Activated CD8-positive, alpha-beta memory T cell treated with anti-CD3 and anti-CD28 coated beads, Interleukin-2, amount 10 ng/mL, durations not matched to agents 7 days and 5 days (primary cell): ENCODE measurements at places on chromosomes 3 and 15.

- H3K36me3 ChIP-seq: no peaks in the 10 kb centered on the region
- no peak overlapping the region for H3K4me3 ChIP-seq
- DNase-seq: no peak
Observed at GRCh38 chr3:63470745-63471144, 181.7 kb upstream of the SNTN start.

- H3K4me3 ChIP-seq: no peak overlapping the region
- H3K27me3 ChIP-seq: no peaks in the 10 kb centered on the region
- H3K27ac ChIP-seq: no peak overlapping the region
- no peaks in the 10 kb centered on the region for H3K4me1 ChIP-seq
- DNase-seq: no peak
- no peaks in the 10 kb centered on the region for H3K36me3 ChIP-seq
Observed at GRCh38 chr3:77655396-77655795, 615.5 kb downstream of the ROBO2 start.

GRCh38 chr15:74653426-74654102 lies 37.9 kb downstream of the CLK3 start:
- peaks cover 42% of the 10 kb centered on the region for H3K4me1 ChIP-seq
- H3K4me3 ChIP-seq: no peak overlapping the region
- H3K27me3 ChIP-seq: no peaks in the 10 kb centered on the region
- no peak for DNase-seq
- H3K36me3 ChIP-seq: peaks cover 10% of the 10 kb centered on the region

DNA sequence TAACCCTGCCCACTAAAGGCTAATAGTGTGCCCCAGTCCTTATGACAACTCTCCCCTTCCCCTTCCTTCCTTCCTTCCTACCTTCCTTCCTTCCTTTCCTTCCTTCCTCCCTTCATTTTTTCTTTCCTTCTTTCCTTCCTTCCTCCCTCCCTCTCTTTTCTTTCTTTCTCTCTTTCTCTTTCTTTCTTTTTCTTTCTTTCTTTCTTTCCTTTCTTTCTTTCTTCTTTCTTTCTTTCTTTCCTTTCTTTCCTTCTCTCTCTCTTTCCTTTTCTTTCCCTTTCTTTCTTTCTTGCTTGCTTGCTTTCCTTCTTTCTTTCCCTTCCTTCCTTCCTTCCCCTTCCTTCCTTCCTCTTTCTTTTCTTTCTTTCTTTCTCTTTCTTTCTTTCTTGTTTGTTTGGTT lies 28.2 kb upstream of the SUSD5 start:
- no peak overlapping the region for H3K4me3 ChIP-seq
- H3K4me1 ChIP-seq: no peaks in the 10 kb centered on the region
- H3K36me3 ChIP-seq: no peaks in the 10 kb centered on the region
- H3K27ac ChIP-seq: no peak overlapping the region
- peaks cover 30% of the 10 kb centered on the region for H3K27me3 ChIP-seq

DNA sequence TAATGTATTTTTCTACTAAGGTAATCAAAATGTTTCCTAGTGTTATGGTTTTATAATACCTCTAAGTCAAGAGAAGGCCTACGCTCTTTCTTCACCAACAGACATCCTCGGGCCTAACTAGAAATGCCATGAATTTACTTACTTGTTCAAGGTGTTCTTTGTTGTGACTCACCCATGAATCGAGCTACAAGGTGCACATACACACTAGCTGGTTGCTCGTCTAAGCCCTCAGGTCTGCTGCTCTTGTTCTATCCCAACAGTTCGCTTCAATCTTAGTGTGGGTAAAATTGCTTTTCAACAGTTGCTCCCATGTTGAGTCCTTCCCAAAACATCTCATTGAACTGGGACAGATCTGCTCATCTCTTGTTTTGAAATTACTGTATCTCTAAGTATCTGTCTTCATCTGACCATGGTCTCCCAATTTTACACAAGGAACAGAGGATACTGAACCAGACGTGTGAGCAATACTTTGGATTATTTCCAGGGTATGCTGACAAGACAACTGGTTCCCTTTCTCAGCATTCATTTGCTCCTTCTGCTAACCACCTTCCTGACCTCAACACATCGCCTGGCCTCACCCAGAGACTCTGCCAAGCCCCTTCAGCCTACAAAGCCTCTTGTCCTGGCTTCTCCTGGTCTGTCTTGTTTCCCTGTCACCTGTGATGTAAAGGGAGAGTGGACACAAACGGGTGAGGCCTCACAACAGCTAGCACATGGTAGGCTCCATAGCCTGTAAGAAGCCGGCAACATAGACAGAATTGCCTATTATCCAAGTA lies 84.2 kb downstream of the NEDD4 start:
- no peaks in the 10 kb centered on the region for H3K27me3 ChIP-seq
- H3K4me1 ChIP-seq: no peaks in the 10 kb centered on the region
- DNase-seq: no peak
- no peak overlapping the region for H3K27ac ChIP-seq

GRCh38 chr3:143203142-143203541 lies 83.6 kb downstream of the CHST2 start:
- H3K4me3 ChIP-seq: no peak overlapping the region
- peaks cover 4% of the 10 kb centered on the region for H3K36me3 ChIP-seq
- DNase-seq: no peak

- H3K27me3 ChIP-seq: peaks cover 21% of the 10 kb centered on the region
- DNase-seq: no peak
- H3K27ac ChIP-seq: no peak overlapping the region
- no peak overlapping the region for H3K4me3 ChIP-seq
- no peaks in the 10 kb centered on the region for H3K36me3 ChIP-seq
- no peaks in the 10 kb centered on the region for H3K4me1 ChIP-seq
Observed at GRCh38 chr3:127411083-127411727, 123.4 kb upstream of the PRR20G start.

DNA sequence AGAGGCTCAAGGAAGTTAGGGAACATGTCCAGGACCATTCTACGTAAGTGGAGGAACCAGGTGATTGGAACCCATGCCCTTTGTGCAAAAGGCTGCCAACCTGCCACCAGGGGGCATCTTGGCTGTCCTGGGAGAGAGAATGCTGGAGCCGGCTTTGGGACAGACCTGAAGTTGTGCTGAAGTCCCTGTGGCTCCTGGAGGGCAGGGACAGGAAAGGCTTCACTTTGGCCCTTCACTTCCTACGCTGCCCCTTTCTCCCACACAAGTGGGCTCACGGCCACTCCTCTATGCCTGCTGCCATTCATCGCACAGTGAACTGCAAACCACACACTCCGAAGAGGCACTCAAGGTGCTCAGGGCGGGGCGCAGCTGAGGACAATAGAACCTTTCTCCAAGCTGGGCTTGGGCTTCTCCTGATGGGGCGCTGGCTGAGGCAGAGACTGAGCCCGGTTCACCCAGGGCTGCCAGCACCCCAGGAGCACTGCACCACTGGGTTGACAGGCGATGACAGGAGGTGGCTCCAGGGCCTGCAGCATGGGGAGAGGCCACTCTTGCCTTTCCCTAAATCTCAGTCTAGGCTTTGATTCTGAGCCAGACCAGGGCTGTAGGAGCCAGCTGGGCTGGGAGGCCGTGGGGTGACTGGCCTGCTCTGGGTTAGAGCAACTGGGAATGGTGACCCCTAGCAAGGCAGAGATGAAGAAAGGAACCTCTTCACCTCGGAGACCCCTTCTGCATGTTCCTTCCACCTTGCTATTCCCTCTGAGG lies 8.4 kb downstream of the SHF start:
- DNase-seq: peak; percentile 54
- no peak overlapping the region for H3K27ac ChIP-seq
- no peak overlapping the region for H3K4me3 ChIP-seq
- H3K4me1 ChIP-seq: peaks cover 17% of the 10 kb centered on the region
- no peaks in the 10 kb centered on the region for H3K36me3 ChIP-seq

GRCh38 chr3:51304230-51304629 lies 80.9 kb upstream of the MANF start:
- H3K4me1 ChIP-seq: no peaks in the 10 kb centered on the region
- no peak for DNase-seq
- H3K4me3 ChIP-seq: no peak overlapping the region
- H3K27ac ChIP-seq: no peak overlapping the region

GRCh38 chr3:189202583-189202982 lies 30.8 kb downstream of the TPRG1 start:
- H3K27me3 ChIP-seq: no peaks in the 10 kb centered on the region
- H3K4me1 ChIP-seq: no peaks in the 10 kb centered on the region
- no peak overlapping the region for H3K27ac ChIP-seq
- no peak overlapping the region for H3K4me3 ChIP-seq
- H3K36me3 ChIP-seq: no peaks in the 10 kb centered on the region

- peak overlapping the region; percentile 0 for H3K27ac ChIP-seq
- peak; percentile 65 for DNase-seq
- H3K36me3 ChIP-seq: peaks cover 3% of the 10 kb centered on the region
- H3K4me1 ChIP-seq: peaks cover 59% of the 10 kb centered on the region
- H3K27me3 ChIP-seq: no peaks in the 10 kb centered on the region
Observed at GRCh38 chr3:183435661-183436060, 7.2 kb upstream of the MCF2L2 start.
